ENCODE measurements at places on chromosomes 4 and X. TPM values are rescaled to one million over a fixed set of nuclear protein-coding genes. Genes with fewer than 3 reads are reported as not detected.
A peak's percentile ranks its signal among the peaks of the same experiment; 100 is the strongest.

- peak; percentile 13 for DNase-seq
These were observed 57.8 kb downstream of the KIAA0232 start for GRCh38 chr4:6840062-6840976.

DNA sequence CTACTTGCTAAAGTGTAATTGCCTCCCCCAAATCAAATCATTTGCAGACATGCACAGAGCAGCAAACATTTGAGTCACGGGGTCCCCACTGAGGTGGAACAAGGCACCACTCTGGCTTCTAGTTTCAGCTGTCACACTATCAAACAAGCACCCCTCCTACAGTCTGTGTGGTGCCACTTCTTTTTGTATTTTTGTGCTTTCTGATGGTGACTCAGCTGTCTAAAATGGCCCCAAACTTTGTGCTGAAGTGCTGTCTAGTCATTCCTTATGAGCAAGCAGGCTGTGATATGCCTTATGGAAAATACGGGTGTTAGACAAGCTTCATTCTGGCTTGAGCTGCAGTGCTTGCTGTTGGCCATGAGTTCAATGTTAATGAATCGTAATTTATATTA lies 15.4 kb downstream of the IGFBP7 start:
- peak; percentile 52 for DNase-seq

DNA sequence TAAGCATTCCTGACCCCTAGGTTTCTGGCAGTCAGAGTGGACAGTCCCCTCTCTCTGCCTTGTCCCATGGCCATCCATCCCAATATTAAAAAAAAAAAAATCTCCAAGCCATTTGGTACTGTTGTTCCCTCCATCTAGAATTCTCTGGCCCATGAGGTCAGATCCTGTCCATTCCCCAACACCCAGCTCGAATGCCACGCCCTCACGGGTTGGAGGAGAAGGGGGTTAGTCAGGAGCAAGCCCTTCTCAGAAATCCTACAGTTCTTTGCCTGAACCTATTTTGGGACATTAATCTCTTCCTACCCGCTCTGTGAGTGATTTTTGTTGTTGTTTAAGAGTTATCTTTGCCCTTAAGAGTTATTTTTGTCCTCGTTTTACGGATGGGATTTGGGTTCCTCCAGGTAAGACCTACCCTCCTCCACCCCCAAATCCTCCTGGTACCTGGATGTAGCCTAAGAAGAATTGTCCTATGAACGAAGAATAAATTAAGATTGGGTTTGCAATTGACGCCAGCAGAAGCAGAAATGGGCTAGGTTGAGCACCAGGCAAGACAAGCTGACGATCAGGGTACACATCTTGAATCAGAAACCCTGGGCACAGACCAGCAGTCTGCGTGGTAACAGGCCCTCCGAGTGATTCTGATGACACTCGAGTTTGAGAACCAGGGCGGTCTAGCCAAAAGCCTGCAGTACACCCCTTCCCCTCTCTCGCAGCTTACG lies 977 bp downstream of the RNF175 start:
- no peak for DNase-seq

GRCh38 chrX:42992199-42992943 lies 214.4 kb upstream of the PPP1R2C start:
- no peak for DNase-seq

GRCh38 chrX:69238887-69239231 lies 73.6 kb upstream of the PJA1 start:
- DNase-seq = no peak

DNA sequence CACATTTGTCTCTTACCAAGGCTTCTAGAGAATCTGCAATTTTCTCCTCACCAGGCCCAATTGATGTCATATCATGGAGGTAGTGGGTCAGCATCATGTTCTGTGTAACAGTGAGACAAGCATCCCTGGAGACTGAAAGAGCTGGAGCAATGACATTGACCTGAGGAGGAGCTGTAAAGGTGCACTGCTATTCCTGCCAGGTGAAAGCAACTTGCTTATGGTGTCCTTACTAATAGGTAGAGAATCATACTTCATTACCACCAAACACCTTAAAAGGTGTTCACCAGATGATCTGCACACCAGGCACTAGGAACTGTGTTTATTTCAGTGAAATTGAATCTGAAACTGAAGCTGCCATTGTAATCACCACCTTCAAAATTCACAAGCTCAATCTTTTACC lies 188.7 kb downstream of the AFAP1 start:
- no peak for DNase-seq

DNA sequence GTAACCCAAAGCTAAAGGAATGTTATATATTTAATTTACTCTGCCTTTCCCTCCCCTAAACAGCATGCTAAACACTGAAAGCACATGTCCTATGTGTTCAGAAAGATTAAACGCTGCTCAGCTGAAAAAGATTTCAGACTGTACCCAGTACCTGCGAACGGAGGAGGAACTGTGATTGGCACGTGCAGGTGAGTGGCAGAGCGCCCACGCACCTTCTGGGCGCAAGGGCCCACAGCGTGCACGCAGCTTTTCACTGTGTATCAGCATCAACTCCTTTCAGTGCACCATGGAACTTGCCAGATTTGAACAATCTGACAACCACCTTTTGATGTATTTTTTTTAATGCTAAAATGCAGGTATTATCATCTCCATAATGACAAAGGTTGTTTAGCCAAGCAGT lies 87.7 kb downstream of the RFC1 start:
- DNase-seq = no peak

- peak; percentile 69 for DNase-seq
These were observed 354.7 kb upstream of the SLC7A11 start for GRCh38 chr4:138596896-138597295.

- DNase-seq = no peak
These were observed 67.6 kb upstream of the CTSO start for GRCh38 chr4:156021298-156021697.

DNA sequence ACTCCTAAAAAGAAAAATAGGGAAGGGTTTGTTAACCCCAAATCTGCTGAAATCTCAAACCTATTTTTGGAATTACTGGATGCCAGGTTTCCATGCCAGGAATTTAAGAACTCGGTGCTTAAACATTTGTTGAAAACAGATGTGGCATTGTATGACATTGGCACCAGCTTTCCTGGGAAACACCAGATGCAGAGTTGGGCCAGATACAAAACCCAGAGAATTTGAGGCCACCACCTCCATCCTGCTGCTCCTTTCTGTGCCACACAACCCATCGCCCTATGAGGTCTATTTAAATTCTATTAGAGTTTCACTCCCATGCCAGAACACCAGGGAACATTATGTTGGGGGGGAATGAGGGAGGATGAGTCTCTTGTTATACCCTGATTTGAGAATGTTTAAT lies 71.7 kb downstream of the ARAP2 start:
- DNase-seq = peak; percentile 30

DNA sequence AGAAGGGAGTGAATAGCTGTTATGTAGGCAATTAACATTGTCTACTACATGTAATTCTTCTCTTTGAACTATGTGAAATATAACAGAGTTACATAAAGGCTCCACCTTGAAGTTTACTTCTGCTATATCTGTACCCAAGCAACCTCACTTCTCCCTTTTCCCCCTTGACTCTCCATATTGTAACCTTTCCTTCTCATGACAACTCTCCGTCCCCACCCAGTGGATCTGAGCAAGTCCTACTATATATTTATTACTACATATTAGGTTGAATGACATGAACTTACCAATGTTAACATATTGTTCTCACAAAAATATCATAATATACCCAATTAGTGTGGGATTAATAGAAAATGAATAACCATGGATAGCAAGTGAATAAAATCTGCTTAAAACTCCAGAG lies 93.2 kb upstream of the ATP8A1 start:
- DNase-seq = no peak

DNA sequence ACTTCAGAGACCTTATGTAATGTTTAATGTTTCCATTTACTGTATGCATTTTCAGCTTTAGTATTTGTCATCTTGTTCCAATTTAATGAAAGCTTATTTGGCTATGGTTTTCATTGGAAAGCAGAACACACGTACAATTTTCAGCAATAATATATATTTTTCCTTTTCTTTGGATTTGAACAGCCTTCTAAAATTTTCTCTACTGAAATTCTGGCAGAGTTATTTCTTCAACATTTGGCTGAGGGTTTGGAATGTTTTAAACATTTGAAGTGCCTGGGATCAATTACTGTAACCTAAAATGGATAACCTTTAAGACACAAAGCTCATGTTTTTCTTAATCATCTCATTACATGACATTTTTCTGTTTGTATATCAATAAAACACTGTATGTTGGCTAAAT lies 156.9 kb downstream of the TENM3 start:
- DNase-seq = peak; percentile 42

DNA sequence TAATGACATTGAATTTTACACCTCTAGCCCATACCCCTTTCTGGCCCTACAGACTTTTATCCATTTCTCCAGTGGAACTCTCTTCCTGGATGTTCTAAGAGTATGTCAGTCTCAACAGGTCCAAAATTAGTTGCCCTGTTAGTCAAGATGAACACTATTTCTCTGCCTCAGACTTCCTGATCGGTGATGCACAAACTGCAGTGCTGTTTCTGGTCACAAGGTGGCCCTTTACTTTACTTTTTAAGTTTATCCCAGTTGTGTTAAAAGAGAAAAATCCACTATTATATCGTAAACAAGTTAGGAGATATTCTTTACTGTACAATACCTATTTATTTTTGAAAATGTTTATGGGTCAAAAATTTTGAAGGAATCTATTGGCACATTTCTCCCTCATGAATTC lies 13.1 kb downstream of the TCEAL7 start:
- peak; percentile 11 for DNase-seq

- peak; percentile 22 for DNase-seq
These were observed 6.2 kb downstream of the NR0B1 start for GRCh38 chrX:30302956-30303355.

GRCh38 chrX:148416931-148417330 lies 83.5 kb upstream of the AFF2 start:
- no peak for DNase-seq

DNA sequence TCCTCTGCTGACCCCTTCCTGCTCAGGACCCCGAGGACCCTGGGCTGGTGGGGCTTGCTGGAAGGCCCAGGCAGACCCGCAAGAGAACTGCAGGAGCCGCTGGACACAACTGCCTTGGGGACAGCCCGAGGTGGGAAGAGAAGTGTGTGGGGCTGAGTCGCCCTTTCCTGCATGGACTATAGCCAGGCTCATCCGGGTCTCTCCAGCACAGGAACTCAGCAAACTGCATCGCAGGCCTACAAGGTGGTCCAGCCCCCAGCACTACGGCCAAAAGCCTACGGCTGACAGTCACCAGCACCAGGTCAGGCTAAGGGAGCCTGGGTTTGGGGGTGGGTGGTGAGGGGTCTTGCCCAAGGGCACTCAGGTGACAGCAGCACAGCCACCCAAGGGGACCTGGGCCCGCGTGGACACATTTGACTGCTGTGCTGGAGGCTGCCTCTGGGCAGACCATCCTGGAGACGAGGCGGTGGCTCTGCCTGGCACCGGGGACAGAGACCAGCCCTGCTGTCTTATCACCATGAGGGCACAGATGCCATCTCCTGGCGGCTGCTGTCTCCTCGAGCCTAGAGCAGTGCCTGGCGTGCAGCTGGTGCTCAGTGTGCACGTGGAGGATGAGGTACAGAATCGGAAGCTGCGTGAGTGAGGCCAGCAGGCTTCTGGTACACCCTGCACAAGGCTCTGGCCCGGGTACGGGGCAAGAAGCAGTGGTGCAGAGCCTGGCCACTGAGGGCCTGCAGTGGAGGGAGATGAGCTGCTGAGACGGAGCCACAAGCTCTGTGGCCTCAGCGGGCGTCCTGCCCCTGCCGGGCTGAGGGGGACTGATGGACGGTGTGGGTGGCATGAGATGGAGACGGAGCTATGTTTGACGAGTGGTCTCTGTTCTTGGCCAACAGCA lies 15.1 kb downstream of the LRPAP1 start:
- DNase-seq = no peak

- peak; percentile 17 for DNase-seq
These were observed 40.6 kb upstream of the LSM6 start for GRCh38 chr4:146134761-146135445.

GRCh38 chrX:35340465-35340864 lies 397.9 kb downstream of the FAM47B start:
- no peak for DNase-seq

- DNase-seq = no peak
These were observed 60.5 kb upstream of the ADAMTS3 start for GRCh38 chr4:72629540-72629939.

- DNase-seq = no peak
These were observed 6.6 kb downstream of the OCIAD2 start for GRCh38 chr4:48899950-48900349.

- no peak for DNase-seq
These were observed 25.5 kb upstream of the UVSSA start for GRCh38 chr4:1321486-1321885.

DNA sequence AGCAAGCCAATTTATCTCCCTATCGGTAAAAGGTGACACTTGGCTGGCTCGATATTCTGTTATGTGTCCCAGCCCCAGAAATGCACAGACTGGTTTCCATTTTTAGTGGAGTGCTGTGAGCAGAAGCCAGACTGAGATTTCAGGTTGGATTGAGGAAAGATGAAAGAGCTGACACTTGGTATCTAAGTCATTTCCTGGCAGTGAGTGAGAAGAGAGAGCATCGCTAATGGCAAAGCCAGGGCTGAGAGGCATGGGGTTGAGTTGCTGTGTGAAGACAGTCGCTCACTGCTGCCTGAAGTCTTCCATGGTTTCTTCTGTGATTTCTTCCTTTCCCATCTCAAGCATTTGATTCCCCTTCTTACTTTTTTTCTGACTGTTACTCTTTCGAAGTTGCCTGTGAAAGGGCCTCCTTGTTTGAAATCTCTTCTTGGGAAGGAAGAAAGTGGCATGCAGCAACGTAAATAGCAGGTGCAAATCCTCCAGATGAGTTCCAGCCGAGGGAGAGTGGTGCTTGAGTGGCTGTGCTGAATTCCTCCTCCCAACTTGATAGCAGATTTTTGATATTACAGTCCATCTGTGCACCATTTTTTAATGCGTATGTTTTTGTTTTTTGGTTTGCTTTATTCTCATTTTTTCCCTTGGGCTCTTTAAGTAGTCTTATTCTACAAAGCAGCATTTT lies 109.2 kb upstream of the LIMCH1 start:
- DNase-seq = no peak

DNA sequence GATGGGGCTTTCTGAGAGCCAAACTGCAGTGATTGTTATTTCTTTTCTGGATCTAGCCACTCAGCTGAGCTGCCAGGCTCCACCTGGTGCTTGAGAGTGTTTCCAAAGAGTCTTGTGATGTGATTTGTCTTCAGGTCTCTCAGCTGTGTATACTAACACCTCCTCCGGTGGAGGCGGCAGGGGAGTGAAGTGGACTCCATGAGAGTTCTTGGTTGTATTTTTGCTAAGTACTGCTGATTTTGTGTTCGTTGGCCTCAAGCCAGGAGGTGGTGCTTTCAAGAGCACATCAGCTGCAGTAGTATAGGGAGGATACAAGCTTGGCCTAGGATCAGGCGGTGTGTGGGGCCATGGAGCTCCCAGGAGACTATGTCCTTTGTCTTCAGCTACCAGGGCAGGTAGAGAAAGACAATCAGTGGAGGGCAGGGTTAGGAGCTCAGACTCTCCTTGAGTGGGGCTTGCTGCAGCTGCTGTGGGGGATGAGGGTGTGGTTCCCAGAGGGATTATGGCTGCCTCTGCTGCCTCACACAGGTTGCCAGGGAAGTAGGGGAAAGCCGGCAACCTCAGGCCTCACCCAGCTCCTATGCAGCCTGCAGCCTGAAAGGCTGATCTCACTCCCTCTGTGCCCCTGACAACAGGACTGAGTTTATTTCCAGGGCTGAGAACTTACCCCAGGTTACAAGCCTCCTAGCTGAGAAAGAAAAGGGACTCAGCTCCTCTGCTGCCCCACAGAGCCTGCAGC lies 62.4 kb downstream of the NPFFR2 start:
- no peak for DNase-seq

- DNase-seq = no peak
These were observed 2750.6 kb downstream of the PCDH7 start for GRCh38 chr4:33470805-33471204.

TRIML1 gene
- not detected for polyA plus RNA-seq

CRLF2 gene
- polyA plus RNA-seq = not detected

ZNF518B gene
- polyA plus RNA-seq = 15.4 TPM

NDP gene
- polyA plus RNA-seq = 1.8 TPM
